ENCODE measurements at places on chromosomes 3 and 15.

GRCh38 chr3:71784914-71785531 is at the start of gene PROK2:
PROK2 (minus strand) TSS chr3:71785148; CDS start chr3:71785052, 96 bp downstream.
- peaks cover 3% of the 10 kb centered on the region for H3K4me1 ChIP-seq
- peak; percentile 57 for DNase-seq
- H3K4me3 ChIP-seq, result peak within 1 kb of the TSS; percentile 4
- H3K36me3 ChIP-seq, result no peaks in the 10 kb centered on the region
- no peaks in the 10 kb centered on the region for H3K27me3 ChIP-seq
- H3K27ac ChIP-seq, result no peak within 1 kb of the TSS

- H3K27ac ChIP-seq, result no peak overlapping the region
- H3K36me3 ChIP-seq, result no peaks in the 10 kb centered on the region
- no peaks in the 10 kb centered on the region for H3K27me3 ChIP-seq
- DNase-seq, result no peak
- H3K4me1 ChIP-seq, result peaks cover 2% of the 10 kb centered on the region
Measured at GRCh38 chr3:132407025-132407424, 10.3 kb upstream of the DNAJC13 start.

DNA sequence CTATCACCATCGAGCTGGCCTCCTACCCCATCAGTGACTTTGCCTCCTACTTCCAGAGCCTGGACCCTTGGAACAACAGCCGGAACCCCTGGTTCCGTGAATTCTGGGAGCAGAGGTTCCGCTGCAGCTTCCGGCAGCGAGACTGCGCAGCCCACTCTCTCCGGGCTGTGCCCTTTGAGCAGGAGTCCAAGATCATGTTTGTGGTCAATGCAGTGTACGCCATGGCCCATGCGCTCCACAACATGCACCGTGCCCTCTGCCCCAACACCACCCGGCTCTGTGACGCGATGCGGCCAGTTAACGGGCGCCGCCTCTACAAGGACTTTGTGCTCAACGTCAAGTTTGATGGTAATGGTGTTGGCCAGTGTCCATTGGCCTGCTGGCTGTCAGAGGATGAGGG is 6.1 kb downstream of the GRM2 start:
- H3K27ac ChIP-seq, result no peak overlapping the region
- no peak overlapping the region for H3K4me3 ChIP-seq
- no peaks in the 10 kb centered on the region for H3K36me3 ChIP-seq
- no peaks in the 10 kb centered on the region for H3K4me1 ChIP-seq
- no peaks in the 10 kb centered on the region for H3K27me3 ChIP-seq

DNA sequence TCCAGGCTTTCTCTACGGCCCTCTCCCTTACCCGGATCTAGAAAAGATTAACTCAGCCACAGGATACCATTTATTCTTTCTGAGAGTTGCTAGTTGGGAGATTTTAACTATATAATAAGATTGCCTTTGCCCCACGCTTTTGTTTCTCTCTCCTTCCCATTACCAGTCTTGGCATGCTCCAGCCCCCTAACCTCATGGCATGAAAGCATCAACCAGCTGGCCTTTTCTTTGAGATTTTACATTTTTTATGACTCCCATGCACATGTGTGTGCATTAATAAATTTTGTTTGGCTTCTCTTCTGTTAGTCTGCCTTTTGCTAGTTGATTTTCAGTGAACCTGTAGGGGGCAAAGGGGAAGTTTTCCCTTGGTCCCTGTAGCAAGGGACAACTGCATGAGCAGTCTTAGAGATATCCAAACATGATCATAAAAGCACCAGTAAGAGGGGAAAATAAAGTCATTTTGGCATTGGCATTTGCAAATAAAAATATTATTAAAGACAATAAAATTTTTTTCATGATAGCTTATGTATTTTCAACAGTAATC is 73.6 kb downstream of the OXSM start:
- DNase-seq, result no peak
- H3K4me3 ChIP-seq, result no peak overlapping the region
- no peaks in the 10 kb centered on the region for H3K27me3 ChIP-seq

DNA sequence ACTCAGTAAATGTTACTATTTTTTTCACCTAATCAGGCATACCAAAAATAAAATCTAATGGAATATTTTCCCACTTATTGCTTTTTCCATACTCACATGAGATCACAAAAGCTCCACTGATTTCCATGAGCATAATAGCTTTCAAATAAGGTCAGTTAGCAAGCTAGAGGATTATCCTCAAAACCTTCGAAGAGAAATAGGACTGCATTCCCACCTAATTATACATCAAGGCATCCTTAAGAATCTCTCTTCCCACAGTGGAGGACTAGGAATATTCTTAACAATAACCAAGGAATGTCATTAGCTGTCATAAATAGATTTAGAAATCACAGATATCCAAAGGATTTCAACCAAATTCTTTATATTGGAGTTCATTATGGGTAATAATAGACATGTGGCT is 127.9 kb upstream of the STT3B start:
- H3K27me3 ChIP-seq, result no peaks in the 10 kb centered on the region
- no peak overlapping the region for H3K27ac ChIP-seq
- DNase-seq, result no peak
- peaks cover 4% of the 10 kb centered on the region for H3K4me1 ChIP-seq
- H3K36me3 ChIP-seq, result no peaks in the 10 kb centered on the region

DNA sequence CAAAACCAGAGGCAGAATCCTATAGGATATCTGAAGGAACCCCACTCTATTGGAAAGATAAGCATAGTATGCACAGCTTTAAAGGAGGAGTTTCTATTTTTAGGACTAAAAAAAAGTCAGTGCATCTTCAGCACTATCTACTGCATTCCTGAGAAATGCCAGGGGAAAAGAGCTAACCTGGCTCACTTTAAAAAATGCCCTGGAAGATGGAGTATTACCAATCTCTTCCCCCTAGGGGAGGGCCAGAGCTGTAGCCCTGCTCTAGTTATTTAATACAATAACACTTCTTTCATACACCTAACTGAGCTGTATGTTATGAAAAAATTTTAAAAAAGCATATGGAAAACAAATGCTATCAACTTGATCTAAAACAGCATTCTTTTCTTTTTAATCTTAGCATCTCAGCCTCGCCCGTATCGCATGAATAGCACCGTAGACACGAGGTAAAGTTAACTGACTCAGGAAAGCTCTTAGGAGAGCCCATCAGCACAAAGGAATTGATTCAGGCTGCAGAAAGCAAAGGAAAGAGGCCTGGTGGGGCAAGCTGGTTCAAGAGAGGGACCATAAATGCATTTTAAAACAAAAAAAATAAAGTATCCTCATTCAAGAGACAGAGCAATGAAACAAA is 50.2 kb downstream of the TGM4 start:
- DNase-seq, result no peak
- H3K27me3 ChIP-seq, result no peaks in the 10 kb centered on the region
- H3K4me3 ChIP-seq, result no peak overlapping the region

DNA sequence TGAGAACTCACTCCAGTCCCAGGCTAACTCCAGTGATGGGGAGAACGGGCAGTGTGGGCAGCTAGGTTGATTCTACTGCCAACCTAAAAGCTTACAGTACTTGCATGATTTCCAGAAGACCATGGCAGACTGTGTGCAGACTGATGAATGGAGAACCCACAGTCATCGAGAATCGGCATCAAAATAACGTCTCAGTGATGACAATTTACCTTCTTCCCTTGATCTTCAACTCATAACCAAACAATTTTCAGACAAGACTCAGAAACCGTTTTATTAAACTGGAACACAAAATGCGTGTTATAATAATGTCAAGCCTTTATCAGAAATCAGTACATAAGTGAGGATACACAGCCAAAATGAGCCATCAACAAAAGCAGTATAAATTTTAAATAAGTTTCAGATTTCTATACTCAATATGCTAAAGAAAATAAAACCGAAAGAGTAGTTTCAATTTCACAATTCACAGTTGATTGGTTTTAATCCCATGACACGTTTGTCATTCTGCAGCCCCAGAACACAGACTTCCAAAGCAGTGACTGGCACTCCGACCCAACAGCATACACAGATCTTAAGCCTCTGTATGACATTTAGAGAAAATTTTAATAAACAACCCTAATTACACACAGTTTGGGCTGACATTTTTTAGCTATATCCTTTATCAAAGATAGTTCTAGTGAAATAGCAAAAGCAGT is 54.5 kb downstream of the ZMAT3 start:
- no peaks in the 10 kb centered on the region for H3K27me3 ChIP-seq
- DNase-seq, result no peak
- no peak overlapping the region for H3K4me3 ChIP-seq
- H3K4me1 ChIP-seq, result peaks cover 4% of the 10 kb centered on the region
- no peak overlapping the region for H3K27ac ChIP-seq

GRCh38 chr15:31571676-31572075 is 245.0 kb downstream of the KLF13 start:
- no peak overlapping the region for H3K27ac ChIP-seq
- H3K27me3 ChIP-seq, result no peaks in the 10 kb centered on the region
- no peaks in the 10 kb centered on the region for H3K4me1 ChIP-seq

DNA sequence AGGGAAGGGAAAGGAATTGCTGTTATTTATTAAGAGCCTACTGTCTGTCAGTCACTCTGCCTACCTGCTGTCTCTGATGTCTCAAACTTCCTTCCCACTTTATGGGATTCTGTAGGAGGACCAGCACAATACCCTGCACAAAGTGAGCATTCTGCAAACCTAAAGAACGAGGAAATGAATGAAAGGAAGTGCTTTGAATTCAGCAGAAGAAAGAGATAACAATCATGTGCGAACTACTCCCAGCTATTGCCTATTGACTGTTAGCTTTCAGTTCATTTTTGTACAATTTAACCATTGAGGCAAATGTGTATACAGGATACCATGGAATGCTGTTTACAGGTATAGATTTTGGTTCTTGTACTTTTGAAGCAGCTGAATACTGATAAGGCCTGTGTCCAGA is 66.8 kb downstream of the CMSS1 start:
- H3K27me3 ChIP-seq, result no peaks in the 10 kb centered on the region
- H3K36me3 ChIP-seq, result no peaks in the 10 kb centered on the region
- peaks cover 4% of the 10 kb centered on the region for H3K4me1 ChIP-seq
- no peak overlapping the region for H3K27ac ChIP-seq

DNA sequence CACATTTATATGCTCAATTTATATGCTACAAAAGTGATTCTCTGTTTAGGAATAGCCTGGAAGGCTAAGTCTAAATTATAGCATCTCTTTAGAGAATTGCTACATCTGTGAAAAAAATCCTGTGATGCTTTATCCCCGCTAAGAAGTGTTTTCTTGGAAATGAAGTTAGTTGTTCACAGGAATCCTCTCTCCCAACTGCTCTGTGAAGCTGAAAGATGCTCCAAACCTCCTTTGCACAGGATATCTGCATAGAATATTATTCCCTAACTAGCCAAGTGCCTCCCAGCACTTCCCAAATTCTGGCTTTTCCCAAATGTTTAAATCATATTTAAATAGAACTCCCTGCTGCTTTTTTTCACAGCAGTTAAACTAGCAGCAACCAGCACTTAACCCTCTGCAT is 132.2 kb downstream of the SRGAP3 start:
- H3K27me3 ChIP-seq, result no peaks in the 10 kb centered on the region
- H3K36me3 ChIP-seq, result no peaks in the 10 kb centered on the region
- no peak for DNase-seq
- no peak overlapping the region for H3K27ac ChIP-seq
- H3K4me3 ChIP-seq, result no peak overlapping the region

- no peak overlapping the region for H3K4me3 ChIP-seq
- no peak overlapping the region for H3K27ac ChIP-seq
- no peaks in the 10 kb centered on the region for H3K27me3 ChIP-seq
- DNase-seq, result peak; percentile 48
- H3K4me1 ChIP-seq, result peaks cover 2% of the 10 kb centered on the region
- peaks cover 6% of the 10 kb centered on the region for H3K36me3 ChIP-seq
Measured at GRCh38 chr3:187062526-187063177, 76.6 kb downstream of the RPL39L start.

- no peaks in the 10 kb centered on the region for H3K27me3 ChIP-seq
- no peak for DNase-seq
- no peaks in the 10 kb centered on the region for H3K36me3 ChIP-seq
- no peak overlapping the region for H3K27ac ChIP-seq
- H3K4me1 ChIP-seq, result peaks cover 4% of the 10 kb centered on the region
- no peak overlapping the region for H3K4me3 ChIP-seq
Measured at GRCh38 chr3:194631696-194632095, 1.5 kb downstream of the TMEM44 start.

DNA sequence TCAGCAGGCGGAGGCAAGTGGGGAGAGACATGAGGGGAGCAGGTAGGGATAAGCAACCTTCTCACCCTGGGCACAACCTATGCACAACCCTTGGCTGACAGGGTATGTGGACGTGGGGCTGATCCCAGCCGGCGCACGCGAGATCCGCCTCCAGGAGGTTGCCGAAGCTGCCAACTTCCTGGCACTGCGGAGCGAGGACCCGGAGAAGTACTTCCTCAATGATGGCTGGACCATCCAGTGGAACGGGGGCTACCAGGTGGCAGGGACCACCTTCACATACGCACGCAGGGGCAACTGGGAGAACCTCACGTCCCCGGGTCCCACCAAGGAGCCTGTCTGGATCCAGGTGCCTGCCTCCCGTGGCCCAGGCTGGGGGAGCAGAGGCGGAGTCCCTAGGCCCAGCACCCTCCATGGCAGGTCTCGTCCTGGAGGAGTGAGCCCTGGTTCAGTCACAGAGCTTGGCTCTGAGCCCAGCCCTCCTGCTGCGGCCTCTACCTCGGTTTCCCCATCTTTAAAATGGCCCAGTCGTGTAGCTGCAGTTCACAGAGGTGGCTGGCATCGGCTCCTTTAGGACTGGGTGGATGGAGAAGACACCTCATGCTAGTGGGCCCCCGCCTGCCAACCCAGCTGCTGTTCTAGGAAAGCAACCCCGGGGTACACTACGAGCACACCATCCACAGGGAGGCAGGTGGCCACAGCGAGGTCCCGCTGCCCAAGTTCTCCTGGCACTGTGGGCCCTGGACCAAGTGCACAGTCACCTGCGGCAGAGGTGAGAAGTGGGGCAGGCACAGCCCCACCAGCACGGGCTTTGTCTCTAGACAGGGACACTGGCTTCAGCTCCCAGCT is 96.0 kb downstream of the TBC1D2B start:
- H3K27ac ChIP-seq, result no peak overlapping the region
- H3K27me3 ChIP-seq, result no peaks in the 10 kb centered on the region
- no peaks in the 10 kb centered on the region for H3K36me3 ChIP-seq
- no peak for DNase-seq

- H3K4me3 ChIP-seq, result no peak overlapping the region
- H3K36me3 ChIP-seq, result no peaks in the 10 kb centered on the region
- no peak for DNase-seq
- H3K4me1 ChIP-seq, result peaks cover 5% of the 10 kb centered on the region
- H3K27me3 ChIP-seq, result no peaks in the 10 kb centered on the region
Measured at GRCh38 chr3:30114918-30115317, 491.5 kb upstream of the TGFBR2 start.

GRCh38 chr3:31968927-31969418 is 12.1 kb downstream of the OSBPL10 start:
- H3K36me3 ChIP-seq, result no peaks in the 10 kb centered on the region
- H3K4me3 ChIP-seq, result no peak overlapping the region
- peaks cover 5% of the 10 kb centered on the region for H3K4me1 ChIP-seq

DNA sequence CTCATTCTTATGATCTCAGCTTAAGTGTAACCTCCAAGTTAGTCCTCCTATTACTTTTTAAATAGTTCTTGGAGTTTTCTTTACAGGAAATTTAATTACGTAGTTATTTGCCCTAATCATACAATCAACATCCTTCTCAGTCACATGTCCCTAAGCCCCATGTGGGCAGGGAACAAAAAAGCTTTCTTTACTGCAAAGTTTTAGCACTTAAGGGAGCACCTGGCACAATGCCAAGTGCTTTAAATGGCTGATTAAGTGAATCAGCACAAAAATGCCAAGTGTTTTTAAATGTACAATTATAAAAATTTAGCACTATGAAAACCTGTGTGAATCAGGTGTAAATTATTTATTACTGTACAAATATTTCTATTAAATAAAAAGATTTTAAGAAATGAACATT is 445.3 kb downstream of the C3orf38 start:
- H3K27ac ChIP-seq, result no peak overlapping the region
- no peak overlapping the region for H3K4me3 ChIP-seq
- no peak for DNase-seq
- H3K27me3 ChIP-seq, result no peaks in the 10 kb centered on the region
- no peaks in the 10 kb centered on the region for H3K4me1 ChIP-seq
